Caco-2 (cell line): ENCODE measurements at places on chromosomes 6 and 20. TPM values are rescaled to one million over a fixed set of nuclear protein-coding genes. Genes with fewer than 3 reads are reported as not detected.

GRCh38 chr6:129281168-129281796, 398.3 kb downstream of the LAMA2 start:
- DNase-seq = no peak

- no peak for DNase-seq
Observed at GRCh38 chr6:31349301-31349700, 7.7 kb downstream of the HLA-B start.

NFYA gene
- total RNA-seq = 25.7 and 27.7 TPM in 2 replicates

CLIC1 gene
- 374 and 420 TPM in 2 replicates for total RNA-seq

SYTL3 gene
- 0.86 and 1.1 TPM in 2 replicates for total RNA-seq
